Heart left ventricle (tissue), 16 donors: ENCODE measurements at places on chromosomes 7 and 10. TPM values are rescaled to one million over a fixed set of nuclear protein-coding genes. Genes with fewer than 3 reads are reported as not detected.

DNA sequence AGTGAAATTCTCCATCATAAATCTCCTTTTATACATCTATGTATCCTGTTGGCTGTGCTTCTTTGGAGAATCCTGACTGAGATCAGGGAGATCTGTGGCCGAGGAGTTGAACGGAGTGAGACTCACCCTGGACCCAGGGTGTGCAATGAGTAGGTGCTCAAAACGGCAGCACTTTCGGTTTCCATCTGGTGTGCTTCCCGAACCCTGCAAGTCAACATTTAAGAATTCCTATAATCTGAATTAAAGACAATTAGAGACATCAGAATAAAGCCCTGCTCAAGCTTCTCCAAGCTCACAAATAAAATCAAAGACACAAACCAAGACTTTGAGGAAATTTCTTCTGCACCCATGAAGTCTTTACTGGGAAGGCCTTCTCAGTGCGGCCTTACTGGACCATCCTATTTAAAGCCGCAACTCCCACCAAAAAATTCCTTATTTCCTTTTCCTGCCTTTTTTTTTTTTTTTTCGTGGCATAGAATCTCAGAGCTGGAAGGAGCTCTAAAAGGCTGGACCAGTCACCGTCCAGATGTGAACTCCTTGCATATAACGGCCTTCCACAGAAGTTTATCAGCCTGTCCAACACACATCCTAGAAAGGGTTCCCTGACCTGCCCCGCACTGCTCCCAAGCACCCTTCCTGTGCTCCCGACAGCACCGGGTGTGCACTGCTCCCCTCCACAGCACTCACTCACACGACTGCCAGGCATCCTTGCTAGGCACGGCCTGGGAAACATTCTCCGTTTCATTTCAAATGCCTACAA lies 29.7 kb downstream of the GNA12 start:
- no peak for DNase-seq

NUTM2E gene
- not detected for polyA plus RNA-seq

AFAP1L2 gene
- polyA plus RNA-seq, result 2.8 TPM

MYPN gene
- polyA plus RNA-seq, result 33.4 TPM
